ENCODE measurements at places on chromosomes 13 and 19. TPM values are rescaled to one million over a fixed set of nuclear protein-coding genes. Genes with fewer than 3 reads are reported as not detected.

ERVV-1 gene
- total RNA-seq: not detected

ANGPTL8 gene
- total RNA-seq: not detected

URAD gene
- total RNA-seq: not detected

FLT3 gene
- not detected for total RNA-seq

CABP5 gene
- total RNA-seq: not detected

PPP2R1A gene
- total RNA-seq: 184 TPM

AZU1 gene
- total RNA-seq: 0.25 TPM

ZNF470 gene
- total RNA-seq: 7.3 TPM

OSCAR gene
- 1.5 TPM for total RNA-seq

DNA sequence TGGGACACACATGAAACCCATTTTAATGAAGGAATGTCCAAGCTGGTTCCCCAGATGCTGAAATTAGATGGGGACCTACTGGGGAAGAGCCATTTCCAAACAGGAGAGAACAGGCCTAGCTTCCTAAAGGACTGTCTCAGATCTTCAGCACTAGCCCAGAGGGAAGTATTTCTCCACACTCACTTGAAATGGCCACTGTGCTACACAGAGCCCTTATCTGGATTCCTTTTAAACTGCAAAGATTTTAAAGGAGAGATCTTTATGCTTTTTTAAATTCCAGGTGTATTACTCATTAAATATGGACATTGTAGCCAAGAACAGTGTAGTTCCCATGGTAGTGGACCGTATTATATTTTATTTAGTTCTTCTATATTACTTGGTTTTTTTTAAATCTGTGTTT, 255.3 kb downstream of the SHISA2 start:
- DNase-seq: no peak

DNA sequence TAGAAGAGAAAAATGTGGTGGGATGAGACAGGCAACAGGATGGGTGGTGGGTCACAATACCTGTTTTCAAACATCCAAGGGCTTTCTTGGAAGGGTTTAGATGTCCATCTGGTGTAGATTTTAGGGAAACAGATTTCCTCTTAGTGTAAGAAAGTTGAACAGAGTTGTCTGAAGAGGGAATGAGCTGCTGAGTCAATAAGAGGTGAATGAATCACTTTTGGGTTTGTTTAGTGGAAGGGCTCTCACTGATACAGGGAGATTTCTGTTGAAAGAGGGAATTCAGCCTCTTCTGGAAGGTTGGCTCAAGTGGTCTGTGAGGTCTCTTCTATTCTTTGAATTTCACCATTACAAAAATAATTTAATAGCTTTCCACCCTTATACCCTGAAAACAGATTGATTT, 54.6 kb downstream of the LACC1 start:
- no peak for DNase-seq

DNA sequence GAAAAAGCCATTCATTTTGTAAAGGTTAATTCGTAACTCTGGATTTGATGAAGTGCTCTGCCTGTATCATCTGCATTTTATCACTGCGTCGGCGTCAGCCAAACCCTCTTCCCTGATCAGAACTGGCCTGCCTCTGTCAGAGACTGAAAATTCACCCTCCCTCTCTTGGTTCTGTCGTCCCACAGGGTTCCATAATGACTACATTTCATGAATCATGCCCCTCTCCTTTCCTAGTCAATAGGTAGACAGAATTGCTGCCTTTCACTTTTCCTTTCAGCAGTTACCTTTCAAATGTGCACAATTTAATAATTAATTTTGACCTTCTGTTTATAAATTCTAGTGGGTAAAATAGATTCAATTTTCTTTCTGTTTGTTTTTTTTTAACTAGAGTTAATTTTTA, 423.4 kb downstream of the RFC3 start:
- no peak for DNase-seq

DNA sequence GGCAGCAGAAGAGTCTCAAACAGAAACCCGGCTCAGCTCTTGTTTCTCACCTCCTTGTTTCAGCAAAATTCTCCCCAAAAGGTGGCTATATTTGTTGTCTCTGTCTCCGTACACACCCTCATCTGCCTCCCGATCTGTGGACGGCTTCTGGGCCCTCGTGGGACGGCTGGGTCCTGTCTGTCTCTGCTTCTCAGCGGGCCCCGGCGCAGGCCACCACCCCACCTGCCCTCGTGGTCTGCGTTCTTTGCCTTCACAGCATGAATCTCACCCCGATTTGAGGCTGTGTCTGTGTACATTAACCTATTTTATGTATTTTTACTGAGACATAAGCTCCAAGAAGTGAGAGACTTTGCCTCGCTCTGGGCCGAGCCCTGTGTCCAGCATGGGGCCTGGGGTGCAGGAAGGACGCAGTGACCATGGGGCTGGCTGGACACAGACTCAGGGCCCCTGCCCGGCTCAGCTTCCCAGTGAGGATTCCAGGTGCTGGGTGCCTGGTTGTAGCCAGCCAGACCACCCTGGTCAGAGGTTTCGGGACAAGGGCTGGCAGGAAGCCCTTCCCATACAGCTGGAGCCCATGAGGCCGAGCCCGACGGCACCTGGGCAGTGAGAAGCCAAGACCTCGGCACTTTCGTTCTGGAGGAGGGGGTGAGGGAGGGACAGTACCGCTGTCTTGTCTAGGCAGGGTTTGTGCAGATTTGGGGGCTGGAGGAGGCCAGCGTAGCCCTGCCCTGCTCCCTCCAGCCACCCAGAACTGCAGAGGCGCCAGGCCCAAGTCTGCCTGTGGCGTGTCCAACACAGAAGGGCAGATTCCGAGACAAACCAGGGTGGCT, 78.5 kb upstream of the MCF2L start:
- no peak for DNase-seq

- DNase-seq: peak; percentile 66
Measured at GRCh38 chr19:18385675-18386542, at the start of gene GDF15. Gene GDF15, plus strand, starts transcription at chr19:18386158. Its CDS starts 32 bp downstream, at chr19:18386190.

DNA sequence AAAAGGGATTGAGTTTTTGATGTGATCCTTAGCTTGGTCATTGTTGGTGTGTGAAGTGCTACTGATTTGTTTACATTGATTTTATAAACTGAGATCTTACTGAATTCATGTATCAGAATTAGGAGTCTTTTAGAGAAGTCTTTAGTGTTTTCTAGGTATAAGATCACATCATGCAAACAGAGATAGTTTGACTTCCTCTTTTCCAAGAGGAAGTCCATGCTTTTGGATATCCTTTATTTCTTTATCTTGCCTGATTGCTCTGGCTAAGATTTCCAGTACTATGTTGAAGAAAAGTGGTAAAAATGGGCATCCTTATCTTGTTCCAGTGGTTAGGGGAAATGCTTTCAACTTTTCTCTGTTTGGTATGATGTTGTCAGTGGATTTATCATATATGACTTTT, 561.2 kb upstream of the SLITRK1 start:
- no peak for DNase-seq

- no peak for DNase-seq
Measured at GRCh38 chr13:38684714-38685113, 2.2 kb upstream of the FREM2 start.

GRCh38 chr19:18610556-18611326, 1.9 kb upstream of the TMEM59L start:
- no peak for DNase-seq

- DNase-seq: no peak
Measured at GRCh38 chr13:113452466-113452865, 822 bp downstream of the ADPRHL1 start.

GRCh38 chr13:110944121-110944967, 29.5 kb upstream of the ANKRD10 start:
- no peak for DNase-seq

DNA sequence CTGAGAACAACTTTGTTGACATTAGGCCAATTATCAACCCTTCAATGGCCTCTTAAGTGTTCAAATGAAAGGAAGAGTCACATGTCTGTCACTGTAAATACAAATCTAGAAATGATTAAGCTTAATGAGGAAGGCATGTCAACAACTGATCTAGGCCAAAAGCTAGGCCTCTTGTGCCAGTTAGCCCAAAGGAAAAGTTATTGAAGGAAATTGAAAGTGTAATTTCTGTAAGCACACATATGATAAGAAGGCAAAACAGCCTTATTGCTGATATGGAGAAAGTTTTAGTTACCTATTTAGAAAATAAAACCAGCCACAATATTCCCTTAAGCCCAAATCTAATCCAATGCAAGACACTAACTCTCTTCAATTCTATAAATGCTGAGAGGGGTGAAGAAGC, 604.7 kb downstream of the SLITRK6 start:
- DNase-seq: no peak

DNA sequence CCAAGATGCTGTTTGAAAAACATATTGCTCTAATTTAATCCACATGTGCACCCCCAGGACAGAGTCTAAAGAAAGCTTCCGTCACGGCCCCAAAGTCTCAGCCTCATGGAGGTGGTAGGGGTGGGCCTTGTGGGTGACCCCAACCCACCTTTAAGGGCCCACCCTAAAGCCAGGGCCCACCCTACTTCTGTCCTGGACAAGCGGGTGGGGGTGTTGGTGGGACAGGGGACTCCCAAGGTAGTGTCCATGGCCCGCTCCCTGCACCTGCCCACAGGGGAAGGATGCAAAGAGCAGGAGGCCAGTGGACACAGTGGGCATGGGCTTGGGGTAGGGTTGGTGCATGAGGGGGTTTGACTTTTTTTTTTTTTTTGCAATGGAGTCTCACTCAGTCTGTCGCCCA, 66.8 kb downstream of the KCTD15 start:
- DNase-seq: no peak

GRCh38 chr19:13492128-13492527, 14.2 kb downstream of the CACNA1A start:
- no peak for DNase-seq

DNA sequence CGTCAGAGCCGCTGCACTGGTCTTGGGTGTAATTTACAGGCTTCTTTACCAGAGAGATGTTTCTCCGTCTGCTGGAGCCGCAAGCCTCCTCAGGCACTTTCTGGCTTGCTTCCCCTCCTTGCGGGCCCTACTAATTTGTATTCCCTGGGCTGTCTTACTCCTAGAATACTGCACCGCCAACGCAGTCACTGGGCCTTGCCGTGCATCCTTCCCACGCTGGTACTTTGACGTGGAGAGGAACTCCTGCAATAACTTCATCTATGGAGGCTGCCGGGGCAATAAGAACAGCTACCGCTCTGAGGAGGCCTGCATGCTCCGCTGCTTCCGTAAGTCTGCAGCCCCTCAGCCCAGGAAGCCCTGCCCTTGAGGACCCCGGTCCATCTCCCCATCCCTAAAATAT, 14.1 kb upstream of the C19orf33 start:
- DNase-seq: no peak

Data from activated naive CD8-positive, alpha-beta T cell treated with anti-CD3 and anti-CD28 coated beads, Interleukin-2, amount 10 ng/mL, durations not matched to agents 7 days and 5 days (primary cell).